ENCODE measurements at places on chromosomes 12 and 14.

GRCh38 chr14:23559010-23559925 lies 3.2 kb downstream of the THTPA start:
- DNase-seq = peak; percentile 66

DNA sequence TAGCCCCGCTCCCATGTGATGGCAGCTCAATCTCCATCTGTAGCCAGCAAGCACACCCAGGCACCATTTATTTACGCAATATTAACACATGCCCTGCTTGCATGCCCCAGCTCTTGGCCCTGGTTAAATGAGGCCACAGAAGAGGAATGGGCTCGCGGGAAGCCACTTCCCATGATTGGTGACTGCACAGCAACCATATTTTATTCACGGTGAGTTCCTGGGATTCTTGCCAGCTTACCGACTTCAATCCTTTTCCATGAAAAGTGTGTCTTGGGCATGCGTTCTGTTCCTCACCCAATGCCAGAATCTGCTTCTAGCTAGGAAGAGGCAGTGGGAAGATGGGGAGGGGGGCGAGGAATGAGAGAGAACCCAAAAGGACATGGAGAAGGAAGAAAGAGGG lies 54.7 kb downstream of the PITPNM2 start:
- no peak for DNase-seq

DNA sequence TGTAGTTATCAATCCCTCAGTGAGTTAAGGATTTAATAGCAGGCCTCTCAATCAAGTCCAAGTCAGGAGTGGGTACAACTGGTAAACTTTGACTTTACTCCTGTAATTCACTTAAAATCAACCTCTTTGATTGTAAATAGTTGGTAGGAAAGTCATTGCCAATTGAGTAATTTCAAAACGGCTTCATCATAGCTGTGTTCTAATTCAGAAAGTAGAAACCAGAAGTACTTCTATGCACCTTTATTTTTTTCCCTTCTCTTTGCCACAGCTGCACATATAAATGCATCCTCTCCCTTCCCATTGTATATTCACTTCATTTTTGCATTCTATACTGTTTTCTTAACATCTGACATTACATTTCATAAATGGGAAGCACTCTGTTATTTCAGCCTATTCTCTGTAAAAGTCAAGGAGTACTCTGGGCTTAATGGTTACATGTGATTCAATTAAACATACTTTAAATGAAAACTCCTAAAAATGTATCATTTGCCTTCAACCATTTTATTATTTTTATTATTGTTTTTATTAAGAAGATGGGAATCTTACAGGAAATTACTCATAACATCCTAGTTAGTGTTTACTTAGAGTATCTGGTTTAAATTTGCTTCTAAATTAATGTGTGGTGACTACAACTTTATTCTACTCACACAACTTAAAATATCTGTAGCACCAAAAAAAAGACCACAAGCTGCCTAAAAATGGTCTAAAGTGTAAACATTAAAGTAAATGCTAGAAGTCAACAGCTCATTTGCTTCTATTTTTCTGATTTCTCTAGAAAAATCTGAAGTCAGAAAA lies 171.2 kb downstream of the CEP128 start:
- DNase-seq = no peak

GRCh38 chr12:94460616-94460959 lies 921 bp upstream of the CEP83 start:
- DNase-seq = no peak

DNA sequence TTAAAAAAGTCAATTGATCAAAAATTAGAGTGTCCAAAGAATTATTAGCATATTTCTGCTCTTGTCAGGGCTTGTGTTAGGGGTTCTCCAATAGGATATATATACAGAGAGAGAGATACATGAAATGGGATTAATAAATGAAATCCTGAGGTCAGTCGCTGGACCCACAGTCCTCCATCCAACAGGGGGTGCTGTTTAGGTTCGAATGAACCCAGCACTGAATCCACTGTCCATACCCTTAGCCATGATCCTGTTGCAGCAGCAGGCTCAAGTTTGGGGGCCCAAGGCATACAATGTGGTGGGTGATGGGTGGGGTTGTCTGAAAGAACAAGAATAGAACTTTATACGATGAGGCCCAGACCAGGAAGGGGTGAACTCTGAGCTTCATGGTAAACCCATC lies 780 bp upstream of the MYO1H start:
- DNase-seq = peak; percentile 12
